Activated naive CD4-positive, alpha-beta T cell treated with Interleukin-2 at 50 U/mL for 16 hours (primary cell): ENCODE measurements at places on chromosomes 13 and 19.

DNA sequence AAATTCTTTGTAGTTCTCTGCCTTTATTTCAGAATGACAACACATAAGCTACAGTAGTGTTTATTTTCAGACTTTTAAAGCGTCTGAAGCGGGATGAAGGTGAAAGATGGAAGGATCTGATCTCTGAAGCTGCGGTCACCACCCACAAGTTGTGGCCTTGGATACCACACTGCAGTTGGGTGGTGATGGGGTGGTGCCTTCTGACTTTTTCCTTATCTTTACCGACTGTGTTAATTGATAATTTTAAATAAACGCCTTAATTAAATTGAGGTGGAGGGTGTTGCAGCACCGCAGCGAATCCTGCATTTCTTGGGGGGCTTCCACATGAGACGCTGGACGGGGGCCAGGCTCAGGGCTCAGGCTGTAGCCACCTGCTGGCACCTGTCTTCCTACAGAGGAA lies 1.3 kb downstream of the TFDP1 start:
- no peak for DNase-seq

- peak; percentile 77 for DNase-seq
These were observed 2.7 kb downstream of the UHRF1 start for GRCh38 chr19:4911786-4912672.

GRCh38 chr13:87778128-87778527 lies 107.0 kb downstream of the SLITRK5 start:
- no peak for DNase-seq

DNA sequence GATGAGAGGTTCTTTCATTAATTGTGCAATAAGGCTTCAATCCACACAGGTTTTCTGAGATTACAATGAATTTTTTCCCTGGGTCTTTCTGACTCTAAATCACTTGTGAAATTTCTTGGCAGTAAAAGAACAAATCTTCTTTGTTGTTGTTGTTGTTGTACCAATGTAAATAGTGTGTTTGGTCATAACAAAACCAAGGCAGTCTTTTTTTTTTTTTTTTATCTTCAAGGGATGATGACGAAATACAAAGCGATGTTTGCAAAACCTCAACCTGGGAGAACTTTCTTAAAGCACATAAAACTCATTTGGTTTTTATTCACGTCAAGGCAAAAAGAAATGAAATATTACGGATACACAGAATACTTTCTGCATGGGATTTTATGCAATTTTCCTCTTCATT lies 462.0 kb downstream of the LIG4 start:
- DNase-seq, result no peak

DNA sequence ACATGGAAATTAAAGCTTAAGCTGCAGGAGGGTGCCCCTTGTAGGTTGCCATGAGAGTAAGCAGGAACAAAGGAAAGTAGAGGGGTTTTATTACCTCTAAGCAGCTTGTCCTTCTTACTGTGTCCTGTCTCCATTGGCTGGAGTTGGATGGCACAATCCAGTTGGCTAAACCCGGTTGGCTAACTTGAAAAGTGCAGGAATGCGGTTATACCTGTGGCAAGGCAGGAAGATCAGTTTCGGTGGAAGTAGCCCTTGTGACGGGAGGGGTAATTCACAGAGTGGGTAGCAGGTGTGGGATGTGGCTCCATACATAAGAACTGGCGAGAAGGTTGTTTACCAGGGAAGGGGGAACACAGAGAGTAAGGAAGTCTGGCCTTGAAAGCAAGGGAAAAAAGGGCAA lies 3.2 kb downstream of the ZNF726 start:
- no peak for DNase-seq

GRCh38 chr13:72384879-72385278 lies 342.6 kb downstream of the MZT1 start:
- DNase-seq, result no peak

DNA sequence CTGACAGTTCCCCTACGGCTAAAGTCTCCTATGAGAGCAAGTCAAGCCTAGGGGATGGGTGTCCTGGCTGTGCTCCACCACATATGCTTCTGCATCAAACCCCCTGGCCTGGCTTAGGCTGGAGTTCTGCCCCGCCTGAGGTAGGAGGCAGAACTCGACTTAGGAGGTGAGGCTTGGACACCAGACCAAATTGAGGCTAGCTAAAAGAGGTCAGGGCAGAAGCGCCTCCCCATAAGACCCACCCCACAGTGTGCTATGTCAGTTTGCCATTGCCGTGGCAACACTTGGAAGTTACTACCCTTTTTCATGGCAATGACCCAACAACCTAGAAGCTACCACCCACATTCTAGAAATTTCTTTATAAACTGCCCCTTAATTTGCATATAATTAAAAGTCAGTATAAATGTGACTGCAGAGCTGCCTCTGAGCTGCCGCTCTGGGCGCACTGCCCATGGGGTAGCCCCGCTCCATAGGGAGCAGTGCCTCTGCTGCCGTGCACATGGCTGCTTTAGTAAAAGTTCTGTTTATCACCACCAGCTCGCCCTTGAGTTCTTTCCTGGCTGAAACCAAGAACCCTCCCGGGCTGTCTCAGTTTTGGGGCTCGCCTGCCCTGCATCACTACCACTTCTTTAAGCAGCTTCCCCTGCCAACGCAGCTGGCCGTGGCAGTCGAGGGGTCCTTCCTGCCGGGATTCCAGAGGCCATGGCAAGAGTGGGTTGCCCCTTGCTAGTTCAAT lies 20.2 kb downstream of the AP1M1 start:
- no peak for DNase-seq

DNA sequence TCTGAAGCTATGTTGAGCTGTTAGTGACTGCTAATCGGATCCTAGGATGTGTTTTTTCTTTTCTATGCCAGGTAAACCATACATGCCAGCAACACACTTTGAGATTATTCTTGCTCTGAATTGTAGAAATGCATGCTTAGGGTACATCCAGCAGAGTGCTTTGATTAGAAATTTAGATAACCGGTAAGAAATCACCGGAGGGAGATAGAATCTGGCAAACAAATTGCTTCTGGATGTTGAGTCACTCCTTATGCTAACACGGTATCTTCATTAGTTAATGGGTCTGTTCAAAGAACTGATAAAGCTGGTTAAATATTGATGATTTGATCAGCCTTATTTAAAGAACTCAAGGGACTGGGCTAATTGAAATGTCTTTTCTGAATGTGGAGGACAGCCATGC lies 85.1 kb upstream of the SIAH3 start:
- DNase-seq, result no peak

GRCh38 chr19:58204566-58204965 lies 21.7 kb downstream of the ZNF274 start:
- no peak for DNase-seq

DNA sequence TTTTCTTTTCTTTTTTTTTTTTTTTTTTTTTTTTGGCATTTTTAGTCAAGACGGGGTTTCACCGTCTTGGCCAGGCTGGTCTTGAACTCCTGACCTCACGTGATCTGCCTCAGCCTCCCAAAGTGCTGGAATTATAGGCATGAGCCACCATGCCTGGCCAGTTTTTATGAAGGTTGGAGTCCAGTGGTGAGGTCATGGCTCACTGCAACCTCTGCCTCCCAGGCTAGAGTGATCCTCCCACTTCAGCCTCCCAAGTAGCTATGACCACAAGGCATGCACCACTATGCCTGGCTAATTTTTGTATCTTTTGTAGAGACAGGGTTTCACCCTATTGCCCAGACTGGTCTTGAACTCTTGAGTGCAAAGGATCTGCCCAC lies 4.2 kb downstream of the SNRPA start:
- DNase-seq, result no peak

DNA sequence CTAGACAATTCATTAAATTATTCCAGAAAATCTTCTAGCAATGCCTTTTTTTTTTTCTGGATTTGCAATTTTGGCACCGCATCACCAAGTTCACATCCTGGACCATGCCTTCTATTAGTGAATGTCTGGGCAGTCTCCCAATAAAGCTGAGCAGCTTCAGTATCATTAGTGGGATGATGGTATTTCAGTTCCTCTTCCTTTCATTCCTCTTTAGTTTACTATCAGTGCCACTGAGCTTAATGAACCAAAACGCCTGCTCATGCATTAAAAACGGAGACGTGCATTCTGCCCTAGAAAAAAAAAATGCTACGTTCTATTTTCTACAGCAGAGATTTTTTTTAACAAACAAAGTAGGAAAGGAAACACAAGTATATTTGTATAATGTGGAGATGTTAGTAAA lies 343.0 kb downstream of the PCDH9 start:
- no peak for DNase-seq

DNA sequence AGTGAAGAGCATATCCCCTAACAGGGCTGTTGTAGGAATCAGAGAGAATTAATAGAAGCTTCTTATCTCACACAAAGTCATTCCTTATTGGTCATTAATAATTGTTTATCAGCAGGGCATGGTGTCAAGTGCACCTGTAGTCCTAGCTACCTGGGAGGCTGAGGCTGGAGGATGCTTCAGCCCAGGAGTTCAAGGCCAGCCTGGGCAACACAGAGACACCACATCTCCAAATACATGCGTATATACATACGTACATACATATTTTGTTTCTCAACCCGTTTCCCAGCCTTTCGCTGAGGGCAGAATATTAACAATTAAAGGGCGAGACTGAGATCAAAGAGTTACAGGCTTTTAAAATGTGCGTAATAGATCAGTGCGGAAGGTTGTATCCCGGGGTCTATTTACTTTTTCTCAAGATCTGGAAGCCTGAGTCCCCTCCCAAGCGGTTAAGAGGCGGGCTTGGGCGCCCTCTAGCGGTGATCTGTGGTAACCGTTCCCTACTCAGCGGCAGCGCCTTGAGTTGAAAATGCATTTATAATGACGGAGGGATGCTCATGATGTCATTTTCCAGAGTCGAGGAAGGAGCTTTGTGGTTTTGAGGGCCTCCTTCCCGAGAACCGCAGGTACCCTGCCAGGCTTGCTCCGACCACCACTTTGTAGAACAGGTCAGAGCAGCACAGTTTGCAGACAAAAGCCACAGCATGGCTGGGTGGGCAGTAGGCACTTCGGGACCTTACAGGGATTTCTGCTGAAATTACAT lies 169.6 kb upstream of the GPR12 start:
- peak; percentile 71 for DNase-seq

DNA sequence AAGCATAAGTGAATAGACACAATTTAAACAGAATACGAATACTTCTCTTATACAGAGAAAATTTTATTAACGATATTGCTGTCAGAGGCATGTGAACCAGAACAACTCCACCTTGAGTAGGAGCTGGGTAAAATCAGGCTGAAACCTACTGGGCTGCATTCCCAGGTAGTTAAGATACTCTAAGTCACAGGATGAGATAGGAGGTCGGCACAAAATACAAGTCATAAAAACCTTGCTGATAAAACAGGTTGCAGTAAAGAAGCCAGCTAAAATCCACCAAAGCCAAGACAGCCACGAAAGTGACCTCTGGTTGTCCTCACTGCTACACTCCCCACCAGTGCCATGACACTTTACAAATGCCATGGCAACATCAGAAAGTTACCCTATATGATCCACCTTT lies 49.2 kb upstream of the TRPC4 start:
- no peak for DNase-seq

GRCh38 chr13:106480351-106480910 lies 55.0 kb downstream of the EFNB2 start:
- DNase-seq, result no peak

GRCh38 chr13:24717217-24717616 lies 37.0 kb downstream of the ATP12A start:
- no peak for DNase-seq

DNA sequence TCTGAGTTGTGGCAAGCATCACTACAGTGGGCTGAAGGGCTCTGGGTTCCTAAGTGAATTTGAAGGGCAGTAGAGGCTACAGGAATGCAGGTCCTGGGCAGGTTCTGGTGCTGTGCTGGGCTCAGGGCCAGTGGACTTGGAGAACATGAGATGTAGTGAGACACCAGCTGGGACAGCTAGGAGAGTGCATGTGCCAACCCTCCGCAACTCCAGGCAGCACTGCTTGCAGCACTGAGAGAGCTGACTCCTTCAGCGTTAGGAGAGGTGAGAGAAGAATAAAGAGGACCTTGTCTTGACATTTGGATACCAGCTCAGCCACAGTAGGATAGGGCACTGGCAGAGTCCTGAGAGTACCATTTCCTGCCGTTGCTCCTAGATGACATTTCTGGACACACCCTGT lies 739.9 kb upstream of the PRR20A start:
- no peak for DNase-seq

DNA sequence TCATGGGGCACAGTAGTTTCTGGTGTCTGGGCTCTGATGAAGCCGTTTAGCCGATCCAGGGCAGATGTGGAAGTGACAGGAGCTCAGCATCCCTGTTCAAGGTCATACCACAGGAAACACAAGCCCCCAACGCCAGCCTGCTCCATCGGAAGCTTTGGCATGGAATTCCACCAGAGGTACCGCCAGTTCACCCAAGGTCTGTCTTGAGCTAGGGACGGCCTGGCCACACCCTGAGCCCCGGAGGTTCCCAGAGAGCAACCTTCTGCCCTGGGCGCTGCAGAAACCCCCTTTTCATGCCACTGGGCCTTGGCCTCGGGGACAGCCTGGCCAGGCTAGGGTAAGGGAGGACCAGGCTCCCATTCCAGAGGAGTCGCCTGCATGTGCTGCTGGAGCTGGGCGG lies 39.4 kb upstream of the TPM4 start:
- DNase-seq, result no peak

DNA sequence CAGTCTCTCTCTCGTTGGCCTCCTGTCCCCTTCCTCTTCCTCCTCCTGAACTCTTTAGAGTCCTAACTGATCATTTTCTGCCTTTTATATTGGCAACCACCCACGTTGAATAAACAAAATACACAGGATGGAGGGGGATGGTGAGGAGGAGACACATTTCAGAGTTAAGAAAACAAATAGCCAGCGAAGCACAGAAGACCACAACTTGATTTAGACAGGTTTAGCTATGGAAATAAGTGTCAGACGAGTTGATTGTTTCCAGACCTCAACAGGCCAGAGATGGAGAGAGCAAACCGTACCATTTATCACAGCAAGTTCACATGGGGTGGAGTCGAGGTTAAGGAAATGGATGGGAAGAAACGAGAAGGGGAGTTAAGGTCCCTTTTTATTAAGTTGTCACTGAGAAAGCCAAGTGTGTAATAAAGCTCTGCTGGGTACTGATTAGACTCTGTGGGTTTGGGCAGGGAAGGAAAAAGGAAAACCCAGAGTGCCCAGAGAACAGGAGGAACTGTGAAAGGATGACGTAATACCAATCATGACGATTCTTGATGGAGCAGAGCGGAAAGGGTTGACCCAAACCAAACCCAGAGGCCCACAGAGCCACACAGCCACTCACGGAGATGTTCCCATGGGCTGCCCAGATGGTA lies 11.1 kb upstream of the SERP2 start:
- no peak for DNase-seq

- no peak for DNase-seq
These were observed 80.9 kb upstream of the ADGRE5 start for GRCh38 chr19:14300303-14300702.

DNA sequence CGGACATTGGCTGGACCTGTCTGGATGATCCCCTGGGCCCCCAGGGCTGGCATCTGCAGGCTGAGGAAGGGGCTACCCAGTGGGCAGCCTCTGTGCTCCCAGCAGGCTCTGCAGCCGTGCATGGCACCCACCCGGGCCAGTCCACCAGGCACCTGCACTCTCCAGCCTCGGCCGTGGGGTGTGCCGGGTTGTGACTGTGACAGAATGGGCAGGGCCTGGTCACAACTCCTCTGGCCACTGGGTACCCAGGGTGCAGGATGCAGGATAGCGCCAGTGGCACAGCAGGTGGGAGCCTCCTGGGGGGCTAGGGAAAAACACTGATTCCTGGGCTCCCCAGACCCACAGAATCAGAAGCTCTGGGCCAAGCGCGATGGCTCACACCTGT lies 10.0 kb downstream of the PEX11G start:
- no peak for DNase-seq
